Activated CD4-positive, alpha-beta memory T cell treated with anti-CD3 and anti-CD28 coated beads, Interleukin-2, amount 10 ng/mL, durations not matched to agents 7 days and 5 days (primary cell): ENCODE measurements at places on chromosomes 16 and 17. TPM values are rescaled to one million over a fixed set of nuclear protein-coding genes. Genes with fewer than 3 reads are reported as not detected.

DNA sequence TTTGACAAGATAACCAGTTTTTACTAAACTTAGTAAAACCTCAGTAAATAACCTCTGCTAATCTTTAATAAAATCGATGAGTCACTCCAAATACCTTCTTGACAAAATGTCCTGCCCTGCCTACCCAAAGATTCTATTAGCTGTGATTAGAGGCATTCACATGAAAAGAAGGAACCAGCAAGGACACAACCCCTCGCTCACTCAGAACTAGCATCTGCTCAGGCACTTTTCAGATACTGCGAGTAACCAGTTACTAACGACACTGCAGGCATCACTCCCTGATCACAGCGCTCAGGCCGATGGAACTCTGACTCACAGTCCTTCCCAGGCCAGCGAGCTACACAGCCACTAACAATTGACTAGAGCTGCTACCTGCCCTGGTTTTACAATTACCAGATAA lies 24.3 kb downstream of the PELP1 start:
- H3K27ac ChIP-seq = peak overlapping the region; percentile 6
- no peaks in the 10 kb centered on the region for H3K27me3 ChIP-seq
- peaks cover 20% of the 10 kb centered on the region for H3K4me1 ChIP-seq
- H3K36me3 ChIP-seq = peaks cover 70% of the 10 kb centered on the region
- H3K4me3 ChIP-seq = no peak overlapping the region

Gene GUCY2D
- total RNA-seq = not detected

Gene SEPTIN1
- 354 TPM for total RNA-seq

DNA sequence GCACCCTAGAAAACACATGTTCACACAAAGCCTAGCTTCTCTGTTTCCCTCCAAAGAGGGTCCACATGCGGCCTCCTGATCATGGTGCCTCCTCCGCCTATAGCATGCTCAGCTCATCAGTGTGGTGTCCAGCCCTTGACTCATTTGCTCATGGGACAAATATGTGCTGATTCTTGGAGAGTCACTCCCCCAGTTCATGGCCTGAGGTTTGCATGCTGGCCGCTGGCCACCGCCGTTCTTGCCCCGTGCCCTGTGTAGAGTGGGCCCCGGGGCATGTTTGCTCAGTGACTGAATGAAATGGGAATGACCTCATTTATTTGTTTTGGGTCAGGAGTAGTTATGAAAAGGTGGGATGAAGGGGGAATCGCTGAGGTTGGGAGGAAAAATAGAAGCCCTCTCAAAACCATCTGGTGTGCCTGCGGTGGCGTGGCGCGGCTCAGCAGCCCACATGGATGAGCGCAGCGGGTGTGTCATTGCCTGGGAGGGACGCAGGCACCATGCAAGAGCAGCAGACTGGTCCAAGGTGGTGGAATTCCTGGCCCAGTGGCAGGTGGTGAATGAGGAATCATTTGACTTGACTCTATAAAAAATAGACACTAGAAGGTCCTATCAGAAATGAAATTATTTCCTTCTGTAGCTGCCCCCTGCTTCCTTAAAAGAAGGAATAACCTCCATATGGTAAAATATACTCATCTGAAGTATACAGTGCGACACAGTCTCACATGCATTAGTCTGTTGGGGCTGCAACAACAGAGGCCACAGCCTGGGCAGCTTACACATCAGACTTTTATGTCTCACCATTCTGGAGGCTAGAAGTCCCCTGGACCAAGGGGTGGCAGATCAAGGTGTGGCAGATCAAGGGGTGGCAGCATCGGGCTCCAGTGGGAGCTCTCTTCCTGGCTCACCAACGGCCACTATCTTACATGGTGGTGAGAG lies 31.7 kb downstream of the CRISPLD2 start:
- H3K36me3 ChIP-seq = no peaks in the 10 kb centered on the region
- H3K27ac ChIP-seq = no peak overlapping the region
- no peaks in the 10 kb centered on the region for H3K4me1 ChIP-seq
- no peak for DNase-seq
- peaks cover 2% of the 10 kb centered on the region for H3K27me3 ChIP-seq
- H3K4me3 ChIP-seq = no peak overlapping the region

Gene MFSD6L
- total RNA-seq = not detected

Gene TAT
- not detected for total RNA-seq

GRCh38 chr17:50147841-50148225 lies 2.6 kb downstream of the PPP1R9B start:
- H3K27ac ChIP-seq = peak overlapping the region; percentile 81
- no peak for DNase-seq
- H3K4me3 ChIP-seq = peak overlapping the region; percentile 88
- H3K4me1 ChIP-seq = peaks cover 60% of the 10 kb centered on the region
- no peaks in the 10 kb centered on the region for H3K27me3 ChIP-seq
- peaks cover 65% of the 10 kb centered on the region for H3K36me3 ChIP-seq

Gene METTL2A
- total RNA-seq = 16.6 TPM

Gene ACSM5
- total RNA-seq = not detected

DNA sequence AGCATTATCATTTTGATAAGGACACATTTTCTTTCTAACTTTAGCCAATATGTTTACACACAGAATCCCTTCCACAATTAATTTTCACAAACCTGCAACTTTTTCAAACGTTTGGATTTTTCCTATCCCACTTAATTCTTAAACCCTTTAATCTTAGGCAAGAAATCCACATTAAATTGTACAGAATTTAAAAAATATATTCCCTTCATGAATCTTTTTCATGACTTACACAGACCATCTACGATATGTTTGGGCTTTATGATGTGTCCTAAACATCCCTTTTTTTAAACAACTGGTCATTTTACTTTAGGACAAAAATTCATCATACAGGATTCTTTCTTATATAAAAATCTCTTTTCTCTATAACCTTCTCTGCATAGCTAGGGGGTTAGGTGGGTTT lies 241.5 kb upstream of the CNTNAP4 start:
- H3K27ac ChIP-seq = no peak overlapping the region
- no peaks in the 10 kb centered on the region for H3K36me3 ChIP-seq
- DNase-seq = no peak
- H3K4me3 ChIP-seq = no peak overlapping the region
- H3K27me3 ChIP-seq = no peaks in the 10 kb centered on the region
- no peaks in the 10 kb centered on the region for H3K4me1 ChIP-seq

GRCh38 chr17:75681289-75681688 lies 14.2 kb downstream of the SAP30BP start:
- H3K36me3 ChIP-seq = peaks cover 39% of the 10 kb centered on the region
- H3K27ac ChIP-seq = no peak overlapping the region
- peaks cover 12% of the 10 kb centered on the region for H3K4me1 ChIP-seq
- no peaks in the 10 kb centered on the region for H3K27me3 ChIP-seq
- DNase-seq = no peak
- H3K4me3 ChIP-seq = no peak overlapping the region

Gene TMC7
- not detected for total RNA-seq

- no peak for DNase-seq
- H3K4me3 ChIP-seq = no peak overlapping the region
- no peaks in the 10 kb centered on the region for H3K36me3 ChIP-seq
- no peak overlapping the region for H3K27ac ChIP-seq
- H3K27me3 ChIP-seq = peaks cover 42% of the 10 kb centered on the region
Observed at GRCh38 chr17:49894761-49895160, 46.9 kb upstream of the TAC4 start.

GRCh38 chr17:49969795-49970389 lies 902 bp downstream of the DLX4 start:
- H3K27me3 ChIP-seq = peaks cover 90% of the 10 kb centered on the region
- H3K27ac ChIP-seq = no peak overlapping the region
- H3K4me3 ChIP-seq = peak overlapping the region; percentile 81
- DNase-seq = no peak

Gene CCDC92B
- total RNA-seq = 0.10 TPM
